Activated CD4-positive, alpha-beta memory T cell treated with anti-CD3 and anti-CD28 coated beads, Interleukin-2, amount 10 ng/mL, durations not matched to agents 7 days and 5 days (primary cell): ENCODE measurements at places on chromosomes 13 and 19.

GRCh38 chr13:97434397-97435201 lies 630 bp downstream of the RAP2A start:
- peak; percentile 52 for DNase-seq

- DNase-seq, result no peak
These were observed 748 bp downstream of the RPS15 start for GRCh38 chr19:1438933-1439354.

GRCh38 chr19:33988601-33989000 lies 183.7 kb upstream of the LSM14A start:
- DNase-seq, result no peak

- no peak for DNase-seq
These were observed 17.8 kb upstream of the ZNF730 start for GRCh38 chr19:23098988-23099387.

- no peak for DNase-seq
These were observed 1411.0 kb upstream of the SLC10A2 start for GRCh38 chr13:104477261-104477660.

DNA sequence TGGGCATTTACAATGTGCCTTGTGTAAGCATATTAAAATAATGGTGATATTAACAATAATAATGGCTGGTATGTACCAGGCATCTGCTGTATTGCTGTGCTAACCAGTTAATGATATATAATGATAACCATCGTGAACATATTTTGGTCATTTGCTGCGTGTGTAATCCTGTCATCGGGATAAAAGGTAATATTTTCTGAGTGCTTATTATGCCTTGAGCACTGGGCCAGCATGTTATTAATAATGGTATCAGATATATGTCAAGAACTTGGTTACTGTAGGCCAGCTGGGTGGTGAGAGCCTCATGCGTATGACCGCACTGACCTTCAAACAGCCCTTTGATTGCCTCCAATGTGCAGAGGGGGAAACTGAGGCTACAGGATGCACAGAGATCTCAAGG lies 22.2 kb upstream of the FXYD3 start:
- no peak for DNase-seq

DNA sequence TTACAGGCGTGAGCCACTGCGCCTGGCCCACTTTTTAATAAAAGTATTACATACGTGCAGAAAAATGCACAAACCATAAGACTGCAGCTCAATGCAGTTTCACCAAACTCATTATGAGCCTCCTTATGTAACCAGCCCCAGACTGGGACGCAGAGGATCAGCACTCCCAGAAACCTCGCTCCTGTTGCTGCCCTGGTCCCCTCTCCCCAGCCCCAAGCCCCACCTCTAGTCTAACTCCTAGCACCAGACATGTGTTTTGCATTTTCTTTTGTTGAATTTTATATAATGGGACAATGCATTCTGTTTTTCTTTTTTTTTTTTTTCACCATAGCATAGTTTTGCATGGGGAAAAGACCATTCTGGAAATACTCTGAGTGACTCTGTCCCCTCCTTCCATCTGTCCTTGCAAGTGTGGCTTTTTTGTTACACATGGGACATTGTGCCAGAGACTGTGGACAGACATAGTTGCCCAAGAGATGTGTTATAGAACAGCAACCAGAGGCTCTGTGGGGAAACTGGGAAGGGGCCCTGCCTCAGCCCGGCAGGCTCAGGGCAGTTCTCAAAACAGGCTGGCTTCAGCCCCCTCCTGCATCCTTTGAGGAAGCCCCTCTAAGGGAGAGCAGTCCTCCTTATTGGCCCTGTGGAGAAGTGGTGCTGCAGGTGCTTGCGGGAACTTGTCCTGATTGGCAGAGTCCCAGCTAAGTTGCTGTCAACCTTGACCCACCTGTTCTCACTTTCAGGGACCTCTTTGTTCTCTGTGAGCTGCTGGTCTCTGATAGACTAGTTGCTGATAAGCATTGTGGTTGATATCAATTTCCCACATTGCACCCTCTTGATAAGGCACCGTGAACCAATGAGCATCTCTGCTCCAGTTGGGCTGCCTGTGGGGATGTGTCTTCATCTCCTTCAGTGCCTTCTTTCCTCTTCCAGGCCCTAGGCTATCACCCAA lies 13.8 kb upstream of the OLFM4 start:
- no peak for DNase-seq

GRCh38 chr13:25391932-25392331 lies 20.2 kb downstream of the ATP8A2 start:
- no peak for DNase-seq

DNA sequence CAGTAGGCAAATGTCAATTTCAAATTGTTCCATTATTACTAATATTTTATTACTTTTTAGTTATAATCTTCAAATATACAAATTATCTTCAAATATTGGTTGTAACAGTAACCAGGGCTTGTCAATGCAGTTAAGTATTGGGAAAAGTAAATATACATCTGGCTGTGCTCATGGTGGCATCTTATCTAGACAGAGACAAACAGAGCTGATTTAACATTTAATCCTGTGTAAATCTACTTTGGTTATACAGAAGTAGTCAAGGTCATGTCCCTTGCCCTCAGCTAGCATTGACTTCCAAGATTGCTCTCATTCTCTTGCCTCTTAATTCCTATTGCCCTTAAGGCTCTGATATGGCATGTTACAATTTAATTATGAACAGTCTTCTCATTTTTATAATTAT lies 98.4 kb upstream of the KLHL1 start:
- DNase-seq, result no peak

GRCh38 chr19:47226426-47227351 lies 4.3 kb downstream of the BBC3 start:
- peak; percentile 85 for DNase-seq

DNA sequence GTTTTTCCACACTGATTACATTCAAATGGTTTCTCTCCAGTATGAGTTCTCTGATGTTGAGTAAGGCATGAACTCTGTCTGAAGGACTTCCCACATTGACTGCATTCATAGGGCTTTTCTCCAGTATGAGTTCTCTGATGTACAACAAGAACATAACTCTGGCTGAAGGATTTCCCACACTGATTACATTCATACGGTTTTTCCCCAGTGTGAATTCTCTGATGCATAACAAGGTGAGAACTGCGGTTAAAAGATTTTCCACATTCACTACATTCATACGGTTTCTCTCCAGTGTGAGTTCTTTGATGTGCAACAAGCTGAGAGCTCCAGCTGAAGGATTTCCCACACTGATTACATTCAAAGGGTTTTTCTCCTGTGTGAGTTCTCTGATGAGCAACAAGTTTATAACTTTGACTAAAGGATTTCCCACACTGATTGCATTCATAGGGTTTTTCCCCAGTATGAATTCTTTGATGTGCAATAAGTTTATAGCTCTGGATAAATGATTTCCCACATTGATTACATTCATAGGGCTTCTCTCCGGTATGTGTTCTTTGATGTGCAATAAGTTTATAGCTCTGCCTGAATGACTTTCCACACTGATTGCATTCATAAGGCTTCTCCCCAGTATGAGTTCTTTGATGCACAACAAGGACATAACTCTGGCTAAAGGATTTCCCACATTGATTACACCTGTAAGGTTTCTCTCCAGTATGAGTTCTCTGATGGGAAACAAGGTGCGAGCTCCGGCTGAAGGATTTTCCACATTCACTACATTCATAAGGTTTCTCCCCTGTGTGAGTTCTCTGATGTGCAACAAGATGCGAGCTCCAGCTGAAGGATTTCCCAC lies 23.5 kb downstream of the ZNF180 start:
- DNase-seq, result no peak

DNA sequence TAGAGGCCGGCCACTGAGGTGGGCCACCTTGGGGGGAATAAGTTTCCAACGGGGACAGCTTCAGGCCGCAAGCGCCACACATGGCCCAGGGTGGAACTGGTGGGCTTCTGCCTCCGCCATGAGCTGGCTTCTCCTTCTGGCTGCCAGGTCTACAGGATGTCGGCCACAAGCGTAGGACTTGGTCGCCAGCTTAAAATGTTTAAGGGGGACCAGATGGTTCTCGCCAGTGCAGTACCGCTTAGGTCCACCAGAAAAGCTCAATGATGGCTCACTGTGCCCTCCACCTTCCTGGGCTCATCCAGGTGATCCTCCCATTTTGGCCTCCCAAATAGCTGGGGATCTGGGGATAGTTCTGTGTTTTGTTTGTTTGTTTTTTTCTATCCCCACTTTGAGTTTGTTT lies 38.7 kb upstream of the ZNF254 start:
- no peak for DNase-seq

DNA sequence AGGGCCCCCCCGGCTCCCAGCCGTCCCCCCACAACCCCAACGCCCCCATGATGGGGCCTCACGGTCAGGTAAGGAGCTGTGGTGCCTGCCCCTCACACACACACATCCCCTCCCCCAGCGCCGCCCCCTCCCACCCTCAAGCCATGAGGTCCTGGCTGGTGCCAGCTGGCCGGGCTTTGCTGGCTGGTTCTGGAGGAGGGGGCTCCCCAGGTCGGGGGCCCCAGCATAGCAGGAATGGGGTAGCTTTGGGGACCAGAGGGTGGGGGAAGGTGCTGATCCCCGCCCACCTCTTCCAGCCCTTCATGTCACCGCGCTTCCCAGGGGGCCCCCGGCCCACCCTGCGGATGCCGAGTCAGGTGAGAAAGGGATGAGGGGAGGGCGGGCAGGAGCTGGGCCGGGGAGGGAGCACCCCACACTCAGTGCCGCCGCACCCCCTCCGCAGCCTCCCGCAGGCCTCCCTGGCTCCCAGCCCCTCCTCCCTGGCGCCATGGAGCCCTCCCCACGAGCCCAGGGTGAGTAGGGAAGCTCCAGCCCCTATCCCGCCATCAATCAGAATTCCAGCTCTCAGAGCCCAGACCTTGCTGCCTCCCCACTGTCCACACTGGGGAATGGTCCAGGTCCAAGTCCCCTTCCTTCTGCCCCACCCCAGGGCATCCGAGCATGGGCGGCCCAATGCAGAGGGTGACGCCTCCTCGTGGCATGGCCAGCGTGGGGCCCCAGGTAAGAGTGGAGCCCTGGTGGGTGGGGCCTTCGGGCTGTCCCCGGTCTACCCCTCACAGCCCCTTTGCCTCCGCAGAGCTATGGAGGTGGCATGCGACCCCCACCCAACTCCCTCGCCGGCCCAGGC lies 6.4 kb downstream of the ISYNA1 start:
- DNase-seq, result no peak

DNA sequence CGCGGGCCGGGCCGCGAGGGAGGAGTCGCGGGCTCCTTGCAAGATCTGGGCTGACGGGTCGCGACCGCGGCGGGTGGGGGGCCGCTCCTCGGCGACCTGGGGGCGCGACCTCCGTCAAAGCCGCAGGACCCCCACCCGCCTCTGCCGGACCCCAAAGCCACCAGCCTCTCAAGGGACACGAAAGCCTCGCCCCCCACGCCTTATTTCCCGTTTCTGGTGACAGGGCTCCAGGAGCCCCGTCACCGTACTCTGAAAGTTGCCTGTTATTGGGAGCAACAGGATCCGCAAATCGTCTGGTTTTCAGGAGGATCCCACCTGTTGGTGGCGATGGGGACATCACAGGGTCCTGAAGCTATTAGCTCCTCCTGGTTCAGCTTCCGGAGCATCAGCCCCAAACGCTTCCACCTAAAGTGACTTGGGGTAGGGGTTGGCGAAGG lies 530 bp downstream of the MAU2 start:
- peak; percentile 21 for DNase-seq

DNA sequence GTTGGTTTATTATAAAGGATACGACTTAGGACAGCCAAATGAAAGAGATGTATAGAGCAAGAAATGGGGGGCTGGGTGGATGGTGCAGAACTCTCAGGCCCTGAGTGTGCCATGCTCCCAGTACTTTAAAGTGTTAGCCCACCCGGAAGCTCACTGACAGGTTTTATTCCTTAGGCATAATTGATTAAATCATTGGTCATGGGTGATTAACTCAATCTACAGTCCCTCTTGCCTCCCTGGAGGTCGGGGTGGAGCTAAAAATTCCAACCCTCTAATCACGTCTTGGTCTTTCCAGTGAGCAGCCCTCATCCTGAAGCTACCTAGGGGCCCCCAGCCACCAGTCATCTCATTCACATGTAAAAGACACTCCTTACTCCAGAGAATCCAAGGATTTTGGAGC lies 9.9 kb upstream of the LEUTX start:
- DNase-seq, result no peak

- DNase-seq, result no peak
These were observed 36.3 kb upstream of the FLT1 start for GRCh38 chr13:28531077-28531844.

DNA sequence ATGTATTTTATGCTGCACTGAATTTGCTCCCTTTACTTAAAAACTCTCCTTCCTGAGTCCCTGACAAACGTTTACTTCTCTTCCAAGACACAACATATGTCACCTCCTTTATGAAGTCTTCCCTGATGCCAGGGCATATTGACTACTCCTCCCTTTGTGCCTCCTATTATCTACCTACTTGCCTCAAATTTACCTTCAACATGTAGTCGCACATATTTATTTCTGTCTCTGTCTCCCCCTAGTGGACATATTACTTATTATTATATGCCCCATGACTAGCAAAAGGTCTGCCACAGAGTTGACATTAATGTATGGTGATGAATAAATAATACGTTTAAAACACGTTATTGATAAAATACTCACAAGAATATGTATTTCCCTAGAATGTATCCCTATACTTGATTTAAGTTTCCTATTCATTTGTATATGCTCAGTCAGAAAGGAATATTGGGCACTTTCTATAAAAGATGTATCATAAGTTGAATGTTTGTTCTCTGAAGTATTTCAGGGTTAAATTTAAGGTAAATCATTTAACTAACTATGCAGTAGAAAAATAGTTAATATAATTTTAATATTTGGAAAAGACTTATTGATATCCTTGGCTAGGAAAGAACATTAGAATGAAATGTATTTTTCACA lies 250.3 kb upstream of the ATXN8OS start:
- no peak for DNase-seq

- DNase-seq, result no peak
These were observed 100.2 kb upstream of the SIAH3 start for GRCh38 chr13:45951724-45952123.

- peak; percentile 73 for DNase-seq
These were observed 4.3 kb upstream of the ZNF17 start for GRCh38 chr19:57406516-57407123.

DNA sequence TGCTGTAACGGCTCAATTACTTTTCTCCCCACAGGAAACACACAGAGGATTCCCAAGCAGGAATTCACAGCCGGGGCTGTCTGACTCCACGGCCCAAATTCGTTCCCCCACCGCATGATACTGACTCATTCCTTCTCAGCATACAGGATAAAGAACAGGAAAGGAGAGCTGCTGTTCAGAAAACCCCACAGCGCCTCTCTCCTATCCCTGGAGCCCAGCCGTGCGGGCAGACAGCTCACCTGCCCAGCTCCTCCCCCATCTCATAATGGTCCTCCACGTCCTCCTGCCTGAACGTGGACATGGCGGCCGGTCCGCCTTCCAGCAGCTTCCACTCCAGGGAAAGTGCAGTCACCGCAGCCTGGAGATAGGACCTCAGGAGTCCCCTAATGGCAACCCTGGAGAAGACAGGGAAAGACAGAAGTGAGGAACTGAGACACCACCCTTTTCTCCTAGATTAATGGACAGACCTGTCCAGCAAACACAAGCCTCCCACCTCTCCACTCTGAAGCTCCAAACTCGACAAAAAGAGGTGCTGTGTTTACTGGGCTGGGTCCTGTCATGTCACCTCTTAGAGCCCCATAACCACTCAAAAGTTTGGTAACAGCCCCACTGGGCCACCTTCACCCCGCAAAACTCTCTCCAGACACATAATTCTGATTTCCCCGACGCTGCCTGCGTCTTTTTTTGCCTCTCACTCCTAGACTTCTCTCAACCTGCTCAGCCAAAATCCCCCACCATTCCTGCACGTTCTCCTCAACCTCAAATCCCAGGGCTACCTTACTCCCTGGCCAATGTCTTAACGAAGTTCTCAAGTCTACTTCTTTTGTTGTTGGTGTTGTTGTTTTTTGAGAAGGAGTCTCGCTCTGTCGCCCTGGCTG lies 1.2 kb downstream of the DAPK3 start:
- no peak for DNase-seq

GRCh38 chr19:5494773-5495172 lies 39.6 kb downstream of the ZNRF4 start:
- DNase-seq, result no peak
